Panc1 (cell line): ENCODE measurements at places on chromosomes 2 and 18. TPM values are rescaled to one million over a fixed set of nuclear protein-coding genes. Genes with fewer than 3 reads are reported as not detected.

- no peak overlapping the region for H3K27ac ChIP-seq
- H3K27me3 ChIP-seq, result no peaks in the 10 kb centered on the region
- H3K36me3 ChIP-seq, result no peaks in the 10 kb centered on the region
- no peak overlapping the region for H3K4me3 ChIP-seq
Measured at GRCh38 chr2:29022679-29023078, 41.6 kb downstream of the TOGARAM2 start.

GRCh38 chr18:74930616-74931015 lies 278.3 kb downstream of the PTGR3 start:
- no peak overlapping the region for H3K27ac ChIP-seq
- H3K36me3 ChIP-seq, result no peaks in the 10 kb centered on the region
- no peak for DNase-seq
- H3K4me1 ChIP-seq, result no peaks in the 10 kb centered on the region
- H3K4me3 ChIP-seq, result no peak overlapping the region
- H3K27me3 ChIP-seq, result no peaks in the 10 kb centered on the region

DNA sequence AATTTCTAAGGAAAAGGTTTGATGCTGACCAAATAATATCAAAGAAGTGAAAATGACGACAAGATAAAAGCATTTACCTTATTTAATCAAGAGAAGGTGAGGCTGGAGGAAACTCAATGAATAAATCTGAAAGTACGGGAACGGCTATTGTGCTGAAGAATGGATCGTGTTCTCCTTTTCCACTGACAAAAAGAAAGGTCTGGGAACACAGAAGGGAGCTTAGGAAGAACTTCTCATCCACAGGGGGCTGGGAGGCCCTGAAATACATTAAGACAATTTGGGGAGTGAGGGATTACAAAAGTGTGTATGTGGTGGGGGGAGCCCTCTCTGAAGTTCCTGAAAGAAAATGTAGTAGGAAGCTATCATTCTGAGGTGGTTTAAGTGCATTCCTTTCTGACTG lies 582.3 kb downstream of the SLC4A3 start:
- H3K27me3 ChIP-seq, result no peaks in the 10 kb centered on the region
- no peak overlapping the region for H3K4me3 ChIP-seq

DNA sequence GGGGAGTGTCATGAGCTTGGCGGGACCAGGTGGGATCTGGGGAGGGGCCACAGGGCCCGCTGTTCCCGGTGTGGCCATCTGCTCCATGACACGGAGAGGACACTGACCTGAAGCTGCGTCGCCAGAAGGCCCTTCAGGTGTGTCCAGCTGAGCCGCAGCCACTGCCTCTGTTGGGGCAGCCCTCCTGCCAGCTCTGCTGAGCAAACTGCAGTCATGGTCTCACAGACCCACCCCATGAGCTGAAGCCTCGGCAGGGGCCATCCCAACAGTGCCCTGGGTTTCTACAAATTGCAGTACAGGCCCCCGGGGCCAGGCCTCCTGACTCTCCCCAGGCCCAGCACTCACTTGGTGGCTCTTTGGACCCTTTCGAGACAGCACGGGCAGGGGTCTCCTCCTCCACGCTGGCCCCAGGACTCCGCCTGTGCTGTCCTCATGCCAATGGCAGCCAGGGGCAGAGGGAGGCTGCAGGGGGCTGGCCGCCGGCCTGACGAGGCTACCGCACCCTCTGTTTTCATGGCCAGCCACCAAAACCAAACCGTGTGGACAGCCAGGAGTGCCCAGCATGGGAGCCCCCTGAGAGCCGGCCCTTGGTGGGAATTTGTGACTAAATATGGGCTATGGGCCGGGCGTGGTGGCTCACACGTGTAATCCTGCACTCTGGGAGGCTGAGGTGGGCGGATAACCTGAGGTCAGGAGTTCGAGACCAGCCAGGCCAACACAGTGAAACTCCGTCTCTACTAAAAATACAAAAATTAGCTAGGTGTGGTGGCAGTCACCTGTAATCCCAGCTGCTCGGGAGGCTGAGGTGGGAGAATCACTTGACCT lies 175.2 kb upstream of the SALL3 start:
- no peak overlapping the region for H3K27ac ChIP-seq
- H3K36me3 ChIP-seq, result no peaks in the 10 kb centered on the region
- DNase-seq, result no peak
- H3K4me1 ChIP-seq, result no peaks in the 10 kb centered on the region
- H3K27me3 ChIP-seq, result peaks cover 28% of the 10 kb centered on the region

DNA sequence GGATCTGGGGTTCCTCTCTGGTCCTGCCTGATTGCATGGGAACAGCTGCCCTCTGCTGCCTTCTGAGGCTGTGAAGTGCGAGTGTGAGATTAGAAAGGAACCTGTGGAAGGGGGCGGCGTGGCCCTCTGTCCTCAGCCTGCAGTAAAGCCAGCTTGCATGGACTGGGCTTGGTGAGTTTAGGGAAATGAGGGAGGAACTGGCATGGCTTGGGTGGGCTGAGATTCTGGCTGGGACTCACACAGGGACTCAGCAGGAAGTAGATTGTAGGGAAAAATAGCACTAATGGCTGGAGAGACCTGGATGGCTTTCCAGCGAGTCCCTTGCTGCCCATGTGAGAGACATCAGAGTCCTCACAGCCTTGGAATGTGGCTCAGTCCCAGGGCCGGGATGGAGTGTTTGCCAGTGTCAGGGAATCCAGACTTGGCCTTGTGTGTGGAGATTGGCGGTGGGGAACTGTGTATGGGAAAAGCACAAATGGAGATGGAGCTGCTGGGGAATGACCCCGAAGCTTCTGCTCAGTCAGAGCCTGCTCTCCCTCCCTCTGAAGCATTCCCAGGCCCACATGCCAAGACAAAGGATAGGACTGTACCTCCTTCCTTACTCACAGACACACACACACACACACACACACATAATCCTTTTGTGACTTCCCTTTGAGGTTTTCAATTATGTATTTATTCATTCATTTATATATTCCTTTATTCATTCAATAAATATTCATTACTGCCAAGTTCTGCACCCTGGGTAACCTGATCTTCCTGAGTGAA lies 115.4 kb downstream of the ACAA2 start:
- no peaks in the 10 kb centered on the region for H3K36me3 ChIP-seq
- H3K27me3 ChIP-seq, result no peaks in the 10 kb centered on the region
- H3K27ac ChIP-seq, result peak overlapping the region; percentile 48; the same call in 1 of the 2 replicates
- H3K4me1 ChIP-seq, result peaks cover 3% of the 10 kb centered on the region
- no peak for DNase-seq
- H3K4me3 ChIP-seq, result no peak overlapping the region

- no peak for DNase-seq
- no peaks in the 10 kb centered on the region for H3K36me3 ChIP-seq
- H3K27me3 ChIP-seq, result no peaks in the 10 kb centered on the region
- peaks cover 4% of the 10 kb centered on the region; the same call in 1 of the 2 replicates for H3K4me1 ChIP-seq
- no peak overlapping the region for H3K27ac ChIP-seq
Measured at GRCh38 chr2:10028988-10029874, 14.1 kb upstream of the KLF11 start.

DNA sequence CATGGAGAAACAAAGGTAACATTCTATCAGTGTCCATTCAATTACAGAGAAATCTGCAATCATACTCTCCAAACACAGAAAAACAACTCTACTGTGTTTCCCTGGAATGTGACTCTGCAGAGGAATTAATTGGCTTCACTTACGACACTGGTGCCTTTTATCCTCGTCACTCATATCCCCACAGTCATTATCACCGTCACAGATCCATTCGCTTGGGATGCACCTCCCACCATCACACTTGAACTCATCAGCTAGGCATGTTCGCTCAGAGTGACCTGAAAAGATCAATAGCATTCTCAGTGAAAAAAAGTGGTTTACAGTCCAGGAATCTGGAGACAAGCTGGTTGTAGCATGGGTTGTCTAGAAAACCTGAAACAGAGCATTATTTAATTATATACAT lies 124.3 kb downstream of the DHRS9 start:
- H3K4me1 ChIP-seq, result no peaks in the 10 kb centered on the region
- peaks cover 14% of the 10 kb centered on the region for H3K27me3 ChIP-seq
- no peak for DNase-seq
- H3K36me3 ChIP-seq, result no peaks in the 10 kb centered on the region

GRCh38 chr18:38940863-38941531 lies 1375.4 kb upstream of the CELF4 start:
- H3K4me3 ChIP-seq, result no peak overlapping the region; the same call in 1 of the 2 replicates
- H3K36me3 ChIP-seq, result no peaks in the 10 kb centered on the region
- no peaks in the 10 kb centered on the region for H3K4me1 ChIP-seq
- no peaks in the 10 kb centered on the region for H3K27me3 ChIP-seq

DNA sequence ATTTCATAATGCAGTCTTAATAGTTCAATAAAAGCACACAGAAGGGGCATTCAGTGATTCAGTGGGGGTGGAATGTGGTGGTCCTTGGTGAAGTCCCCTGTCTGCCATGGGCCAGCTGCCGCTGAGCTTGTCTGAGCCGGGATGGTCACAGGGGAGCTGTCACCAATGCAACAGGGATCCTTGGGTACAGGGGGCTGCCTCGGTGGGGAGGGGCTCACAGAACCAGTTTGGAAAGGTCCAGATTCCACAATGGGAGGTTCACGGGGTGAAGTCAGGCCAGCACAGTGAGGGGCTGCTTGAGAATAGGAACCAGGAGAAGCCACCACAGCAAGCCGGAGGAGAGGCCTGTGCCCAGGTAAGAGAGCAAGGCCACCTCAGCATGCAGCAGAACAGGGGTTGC lies 75.4 kb downstream of the GYPC start:
- DNase-seq, result no peak
- no peak overlapping the region for H3K27ac ChIP-seq
- H3K36me3 ChIP-seq, result no peaks in the 10 kb centered on the region
- H3K27me3 ChIP-seq, result no peaks in the 10 kb centered on the region
- no peaks in the 10 kb centered on the region for H3K4me1 ChIP-seq

- no peaks in the 10 kb centered on the region for H3K4me1 ChIP-seq
- no peaks in the 10 kb centered on the region for H3K27me3 ChIP-seq
- no peak for DNase-seq
- no peak overlapping the region for H3K4me3 ChIP-seq
- no peak overlapping the region for H3K27ac ChIP-seq
- no peaks in the 10 kb centered on the region for H3K36me3 ChIP-seq
Measured at GRCh38 chr2:8889978-8890377, 52.6 kb upstream of the KIDINS220 start.

DNA sequence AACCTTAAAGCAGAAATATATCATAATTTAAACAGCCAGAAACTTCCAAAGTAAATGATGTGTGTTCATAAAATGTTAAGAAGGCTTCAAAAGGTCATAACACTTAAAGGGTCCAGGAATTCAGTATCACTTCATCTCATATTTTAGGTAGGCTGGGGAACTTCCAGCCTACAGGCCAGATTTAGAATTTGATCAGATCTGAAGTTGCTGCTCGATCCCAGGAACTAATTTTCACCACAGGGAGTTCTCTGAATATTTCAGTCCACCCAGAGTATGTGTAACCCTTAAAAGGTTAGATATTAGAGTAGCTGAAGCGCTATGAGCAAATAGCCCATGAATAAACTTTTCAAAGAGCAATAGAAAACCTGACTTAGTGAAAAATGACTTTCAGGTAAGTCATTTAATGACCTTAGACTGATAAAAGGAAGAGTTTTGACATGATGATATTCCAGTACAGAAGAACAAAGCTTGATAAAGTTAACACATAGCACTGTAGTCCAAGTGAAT lies 1.7 kb downstream of the WIPF1 start:
- no peaks in the 10 kb centered on the region for H3K27me3 ChIP-seq
- no peak overlapping the region for H3K27ac ChIP-seq
- no peak for DNase-seq
- H3K4me3 ChIP-seq, result no peak overlapping the region
- no peaks in the 10 kb centered on the region for H3K36me3 ChIP-seq

DNA sequence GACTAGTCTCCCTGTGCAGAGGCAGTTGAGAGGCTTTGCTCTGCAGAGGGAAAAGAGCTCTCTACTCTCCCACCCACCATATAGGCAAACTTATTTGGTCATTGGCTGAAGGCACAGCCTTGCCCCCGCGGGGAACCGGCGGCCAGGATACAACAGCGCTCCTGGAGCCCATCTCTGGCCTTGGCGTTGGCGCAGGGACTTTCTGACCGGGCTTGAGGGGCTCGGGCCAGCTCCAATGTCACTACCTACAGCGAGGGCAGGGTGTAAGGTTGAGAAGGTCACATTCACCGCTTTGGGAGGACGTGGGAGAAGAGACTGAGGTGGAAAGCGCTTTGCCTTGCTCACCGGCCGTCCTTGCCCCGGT lies 2.2 kb downstream of the ONECUT2 start:
- H3K4me3 ChIP-seq, result peak overlapping the region; percentile 48
- no peak overlapping the region for H3K27ac ChIP-seq
- H3K4me1 ChIP-seq, result no peaks in the 10 kb centered on the region
- H3K36me3 ChIP-seq, result no peaks in the 10 kb centered on the region

GRCh38 chr2:242013771-242014170 lies 144.2 kb downstream of the RTP5 start:
- H3K4me1 ChIP-seq, result no peaks in the 10 kb centered on the region
- H3K27ac ChIP-seq, result no peak overlapping the region
- DNase-seq, result no peak
- H3K4me3 ChIP-seq, result no peak overlapping the region
- no peaks in the 10 kb centered on the region for H3K36me3 ChIP-seq

DNA sequence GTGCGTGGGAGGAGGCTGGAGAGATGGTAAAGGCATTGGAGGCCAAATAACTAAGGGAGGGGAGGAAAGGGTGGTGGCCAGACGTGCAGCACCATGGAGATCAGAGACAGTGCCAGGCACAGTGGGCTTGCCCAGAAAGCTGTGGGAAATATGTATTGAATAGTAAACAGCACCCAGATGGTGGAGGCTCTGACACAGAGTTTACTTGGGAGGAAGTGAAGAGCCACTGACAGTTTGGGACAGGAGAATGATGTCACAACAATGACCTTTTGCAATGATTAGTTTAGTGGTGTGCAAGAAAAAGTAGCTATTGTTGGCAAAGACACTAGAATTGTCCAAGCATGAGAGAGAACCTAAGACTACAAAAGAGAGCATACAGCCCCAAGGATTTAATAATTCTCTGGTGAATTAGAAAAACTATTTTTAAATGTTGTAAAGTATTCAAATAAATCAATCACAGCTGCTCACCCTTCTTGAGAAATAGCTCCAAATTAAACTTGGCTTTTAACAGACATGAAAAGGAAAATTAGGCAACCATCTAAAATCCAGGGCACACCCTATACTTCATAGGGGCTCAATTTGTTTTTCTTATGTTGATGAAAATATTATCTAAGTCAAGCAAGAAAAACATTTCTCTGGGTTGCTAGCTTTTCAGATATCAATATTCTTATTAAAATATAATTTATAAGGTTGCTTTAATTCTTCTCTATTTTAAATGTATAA lies 458.7 kb upstream of the HNRNPA3 start:
- no peak overlapping the region for H3K4me3 ChIP-seq
- no peaks in the 10 kb centered on the region; the same call in 1 of the 2 replicates for H3K27me3 ChIP-seq
- H3K36me3 ChIP-seq, result no peaks in the 10 kb centered on the region
- H3K27ac ChIP-seq, result no peak overlapping the region
- no peaks in the 10 kb centered on the region for H3K4me1 ChIP-seq

The GAL3ST2 gene
- 1.6 TPM for total RNA-seq

The ALK gene
- total RNA-seq, result not detected

The GPR148 gene
- not detected for total RNA-seq

The HDLBP gene
- total RNA-seq, result 656 TPM

The FSHR gene
- not detected for total RNA-seq

The UCN gene
- 4.4 TPM for total RNA-seq

The ZNG1B gene
- total RNA-seq, result 37.1 TPM

The DNAJC10 gene
- total RNA-seq, result 122 TPM
